ENCODE measurements at places on chromosomes 16 and 17.
A peak's percentile ranks its signal among the peaks of the same experiment; 100 is the strongest.

DNA sequence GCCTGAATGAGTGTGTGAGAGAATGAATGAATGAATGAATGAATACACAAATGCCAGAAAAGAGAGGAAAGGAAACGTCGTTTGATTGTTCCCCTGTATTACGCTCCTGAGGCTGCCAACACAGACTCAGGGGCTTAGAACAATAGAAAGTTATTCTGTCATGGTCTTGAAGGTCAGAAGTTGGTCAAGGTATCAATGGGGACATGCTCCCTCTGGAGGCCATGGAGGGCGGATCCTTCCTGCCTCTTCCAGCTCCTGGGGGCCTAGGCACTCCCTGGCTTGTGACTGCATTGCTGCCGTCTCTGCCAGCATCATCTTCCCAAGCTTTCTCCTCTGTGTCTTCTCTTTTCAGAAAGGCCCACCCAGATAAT lies 1.5 kb upstream of the SLC38A8 start:
- no peak for DNase-seq

- DNase-seq, result no peak
These were observed 10.0 kb downstream of the SOCS1 start for GRCh38 chr16:11245988-11246387.

DNA sequence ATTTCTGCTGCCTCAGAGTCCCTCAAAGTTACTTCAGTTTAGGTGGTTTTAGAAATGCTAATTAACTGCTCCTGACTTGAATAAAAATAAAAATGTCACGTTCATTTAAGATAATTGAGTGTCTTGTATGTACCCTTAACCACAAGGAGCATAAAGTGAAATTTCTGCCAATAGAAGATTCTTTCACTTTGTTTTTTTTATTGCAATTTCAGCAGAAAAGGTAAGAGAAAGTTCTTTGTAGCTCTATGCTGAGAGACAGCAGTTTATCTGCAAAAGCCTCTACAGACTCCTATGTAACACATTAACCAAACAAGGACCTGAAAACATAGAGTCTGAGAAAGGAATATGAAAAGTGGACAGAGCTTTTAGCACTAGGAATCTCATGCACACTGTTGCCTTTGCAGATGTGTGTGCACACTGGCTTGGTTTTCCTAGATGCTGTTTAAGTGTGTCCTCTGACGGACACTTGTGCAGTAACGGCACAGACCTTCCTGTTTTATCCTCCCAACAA lies 11.6 kb downstream of the ARHGAP44 start:
- DNase-seq, result no peak

GRCh38 chr17:31067691-31068184 lies 27.0 kb upstream of the NF1 start:
- no peak for DNase-seq

GRCh38 chr16:81273223-81273950 lies 34.9 kb downstream of the BCO1 start:
- DNase-seq, result no peak

GRCh38 chr16:19210968-19211367 lies 42.9 kb downstream of the SYT17 start:
- no peak for DNase-seq

DNA sequence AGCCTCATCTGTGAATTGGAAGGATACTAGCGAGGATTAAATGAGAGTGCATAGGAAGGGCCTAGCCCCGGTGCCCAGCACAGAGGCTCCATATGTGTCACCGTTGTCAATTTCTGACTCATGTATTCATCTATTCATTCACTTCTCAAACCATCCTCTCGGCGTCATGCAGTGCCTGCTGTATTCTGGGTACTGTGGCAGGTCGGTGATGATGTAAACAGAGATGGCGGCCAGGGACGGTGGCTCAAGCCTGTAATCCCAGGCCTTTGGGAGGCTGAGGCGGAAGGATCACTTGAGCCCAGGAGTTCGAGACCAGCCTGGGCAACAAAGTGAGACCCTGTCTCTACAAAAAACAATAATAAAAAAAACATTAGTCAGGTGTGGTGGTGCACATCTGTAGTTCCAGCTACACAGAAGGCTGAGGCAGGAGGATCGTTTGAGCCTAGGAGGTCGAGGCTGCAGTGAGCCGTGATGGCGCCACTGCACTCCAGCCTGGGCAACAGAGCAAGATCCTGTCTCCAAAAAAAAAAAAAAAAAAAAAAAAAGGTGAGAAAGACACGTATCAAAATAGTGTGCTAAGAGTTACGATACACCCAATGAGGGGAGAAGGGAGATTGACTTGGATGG lies 4.3 kb upstream of the PPP1R1B start:
- no peak for DNase-seq

- DNase-seq, result no peak
These were observed 1056.3 kb upstream of the EEF2KMT start for GRCh38 chr16:6153901-6154300.

DNA sequence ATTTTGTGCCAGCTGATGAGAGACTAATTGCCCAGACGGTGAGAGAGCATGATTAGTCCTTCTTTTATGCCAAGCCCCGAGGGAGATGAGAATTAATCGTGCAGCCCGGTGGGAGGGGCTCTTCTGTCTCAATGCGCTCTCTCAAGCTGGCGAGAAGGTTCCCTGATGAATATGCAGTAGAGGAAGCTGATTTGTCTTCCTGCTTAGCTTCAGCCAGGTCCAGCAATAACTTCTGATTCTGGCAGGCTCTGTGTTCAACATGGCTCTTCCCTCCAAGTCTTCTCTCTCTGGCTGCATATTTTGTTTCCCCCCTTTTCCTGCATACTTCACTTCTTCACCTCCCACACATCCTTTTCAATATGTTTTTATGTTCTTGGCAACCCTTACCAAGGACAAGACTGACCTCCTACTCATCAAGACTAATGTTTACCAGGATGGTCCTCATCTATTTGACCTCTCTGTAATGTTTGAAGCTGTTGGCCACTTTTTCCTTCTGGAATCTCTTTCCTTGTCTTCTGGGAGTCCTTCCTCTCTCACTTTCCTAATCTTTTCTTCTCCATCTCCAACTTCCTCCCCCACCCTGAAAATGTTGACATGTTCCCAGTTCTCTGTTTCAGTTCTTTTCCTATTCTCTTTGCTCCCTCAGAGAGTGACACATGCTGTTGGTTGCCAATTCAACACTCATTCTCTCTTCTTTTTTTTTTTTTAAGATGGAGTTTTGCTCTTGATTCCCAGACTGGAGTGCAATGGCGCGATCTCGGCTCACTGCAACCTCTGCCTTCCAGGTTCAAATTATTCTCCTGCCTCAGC lies 33.1 kb downstream of the ARL4D start:
- DNase-seq, result peak; percentile 7

GRCh38 chr16:47067203-47067602 lies 76.5 kb downstream of the NETO2 start:
- no peak for DNase-seq

GRCh38 chr17:44801880-44802279 lies 28.2 kb downstream of the GJC1 start:
- no peak for DNase-seq

DNA sequence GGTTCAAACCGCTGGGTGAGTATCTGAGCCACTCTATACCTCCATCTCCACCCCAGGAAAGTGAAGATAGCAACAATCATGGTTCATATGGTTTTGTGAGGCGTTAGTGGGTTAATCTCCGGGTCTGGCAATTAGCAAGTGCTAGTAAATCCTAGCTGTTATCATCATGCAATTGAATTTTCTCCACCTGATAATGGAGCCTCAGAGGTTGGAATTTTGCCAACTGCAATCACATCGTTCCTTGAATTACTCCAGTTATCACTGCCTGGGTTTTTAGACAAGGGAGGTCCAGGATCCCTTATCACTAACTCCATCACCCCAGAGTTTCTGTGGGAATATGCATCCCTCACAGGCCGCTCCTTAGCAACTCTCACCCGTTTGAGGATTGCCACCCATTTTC lies 311.5 kb downstream of the RBFOX1 start:
- DNase-seq, result no peak

GRCh38 chr17:74528491-74529199 lies 2.6 kb downstream of the CD300LB start:
- no peak for DNase-seq

DNA sequence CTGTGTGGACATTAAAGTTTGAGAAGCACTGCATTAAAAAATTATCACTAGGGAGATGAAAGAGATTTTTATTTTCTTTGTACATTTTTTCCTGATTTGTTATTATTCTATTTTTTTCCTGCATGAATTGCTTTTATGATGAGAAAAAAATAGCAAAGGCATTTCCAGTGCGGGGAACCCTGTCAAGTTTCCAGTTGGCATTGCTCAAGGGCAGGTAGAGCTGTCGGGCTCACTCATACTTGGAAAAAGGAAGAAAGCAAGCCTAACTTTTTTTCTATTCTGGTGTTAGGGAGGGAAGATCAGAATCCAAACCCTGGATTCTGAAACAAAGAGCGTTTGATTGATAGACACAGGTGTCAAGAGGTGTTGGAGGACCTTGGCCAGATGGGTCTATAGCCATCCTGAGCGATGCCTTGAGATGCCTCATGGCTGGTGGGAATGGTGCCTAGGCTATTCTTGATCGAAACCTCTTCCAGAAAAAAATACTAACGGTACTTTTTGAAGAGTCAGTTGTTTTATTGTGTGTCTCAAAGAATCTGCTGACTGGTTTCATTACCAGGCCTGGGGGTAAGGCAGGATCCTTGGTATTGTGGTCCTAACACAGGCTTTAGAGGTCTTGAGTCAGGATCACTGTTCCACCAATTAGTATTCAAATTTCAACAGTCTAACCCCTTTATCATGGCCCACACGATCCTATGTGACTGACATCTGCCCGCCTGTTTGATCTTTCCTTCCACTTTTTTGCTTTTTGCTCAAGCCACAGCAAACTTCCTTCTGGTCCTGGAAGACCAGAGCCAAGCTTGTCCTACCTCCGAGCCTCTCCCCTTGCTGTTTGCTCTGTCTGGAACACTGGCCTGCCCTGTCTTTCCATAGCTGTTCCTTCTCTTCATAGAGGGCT lies 20.1 kb downstream of the SNX29 start:
- DNase-seq, result no peak

DNA sequence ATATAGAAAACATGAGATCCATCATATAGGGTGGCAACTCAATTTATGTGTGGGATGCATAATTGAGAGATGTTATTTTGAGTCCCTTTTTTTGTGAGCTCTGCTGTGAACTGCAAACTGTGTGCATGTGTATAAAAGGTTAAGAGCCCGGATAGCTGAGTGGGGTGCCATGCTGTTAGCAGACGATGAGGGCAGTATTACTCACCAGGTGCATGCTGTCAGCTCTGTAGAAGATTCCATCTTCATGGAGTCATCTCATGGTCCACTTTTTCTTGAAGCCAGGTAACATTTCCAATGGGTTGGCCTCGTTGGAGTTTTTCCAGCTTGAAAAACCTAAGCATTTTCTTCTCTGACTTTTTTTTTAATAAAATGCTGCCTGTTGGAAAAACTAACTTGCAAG lies 43.0 kb upstream of the RHBDL3 start:
- DNase-seq, result no peak

DNA sequence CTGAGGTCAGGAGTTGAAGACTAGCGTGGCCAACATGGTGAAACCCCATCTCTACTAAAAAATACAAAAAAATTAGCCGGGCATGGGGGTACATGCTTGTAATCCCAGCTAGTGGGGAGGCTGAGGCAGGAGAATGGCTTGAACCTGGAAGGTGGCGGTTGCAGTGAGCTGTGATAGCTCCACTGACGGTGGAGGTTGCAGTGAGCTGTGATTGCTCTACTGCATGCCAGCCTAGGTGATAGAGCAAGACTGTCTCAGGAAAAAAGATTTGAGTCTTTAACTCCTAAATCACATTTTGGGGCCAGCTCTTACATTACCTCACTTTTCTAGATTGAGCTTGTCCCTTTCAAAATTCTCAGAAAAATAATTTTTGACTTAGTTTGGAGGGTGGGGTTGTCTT lies 15.2 kb downstream of the VMP1 start:
- no peak for DNase-seq

DNA sequence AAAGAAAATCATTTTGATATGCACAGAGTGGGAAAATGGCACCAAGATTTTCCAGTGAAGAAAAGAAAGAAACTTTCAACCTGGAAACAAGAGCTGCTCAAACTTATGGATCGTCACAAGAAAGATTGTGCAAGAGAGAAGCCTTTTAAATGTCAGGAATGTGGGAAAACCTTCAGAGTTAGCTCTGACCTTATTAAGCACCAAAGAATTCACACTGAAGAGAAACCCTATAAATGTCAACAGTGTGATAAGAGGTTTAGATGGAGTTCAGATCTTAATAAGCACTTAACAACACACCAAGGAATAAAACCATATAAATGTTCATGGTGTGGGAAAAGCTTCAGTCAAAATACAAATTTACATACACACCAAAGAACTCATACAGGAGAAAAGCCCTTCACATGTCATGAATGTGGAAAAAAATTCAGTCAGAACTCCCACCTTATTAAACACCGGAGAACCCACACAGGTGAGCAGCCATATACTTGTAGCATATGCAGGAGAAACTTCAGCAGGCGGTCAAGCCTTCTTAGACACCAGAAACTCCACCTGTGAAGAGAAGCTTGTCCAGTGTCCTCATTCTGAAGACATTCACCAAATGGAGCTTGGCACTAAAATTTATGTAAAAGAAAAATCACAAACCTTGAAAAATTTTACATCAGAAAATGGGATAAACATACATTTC lies 12.2 kb downstream of the ZNF75A start:
- no peak for DNase-seq

GRCh38 chr17:81097134-81097942 lies 62.4 kb downstream of the BAIAP2 start:
- no peak for DNase-seq

- DNase-seq, result no peak
These were observed 332.8 kb upstream of the ERCC4 start for GRCh38 chr16:13587181-13587580.

- no peak for DNase-seq
These were observed 89.1 kb downstream of the TBC1D16 start for GRCh38 chr17:79946352-79947231.

- DNase-seq, result no peak
These were observed 615 bp upstream of the SREBF1 start for GRCh38 chr17:17837380-17837821.

DNA sequence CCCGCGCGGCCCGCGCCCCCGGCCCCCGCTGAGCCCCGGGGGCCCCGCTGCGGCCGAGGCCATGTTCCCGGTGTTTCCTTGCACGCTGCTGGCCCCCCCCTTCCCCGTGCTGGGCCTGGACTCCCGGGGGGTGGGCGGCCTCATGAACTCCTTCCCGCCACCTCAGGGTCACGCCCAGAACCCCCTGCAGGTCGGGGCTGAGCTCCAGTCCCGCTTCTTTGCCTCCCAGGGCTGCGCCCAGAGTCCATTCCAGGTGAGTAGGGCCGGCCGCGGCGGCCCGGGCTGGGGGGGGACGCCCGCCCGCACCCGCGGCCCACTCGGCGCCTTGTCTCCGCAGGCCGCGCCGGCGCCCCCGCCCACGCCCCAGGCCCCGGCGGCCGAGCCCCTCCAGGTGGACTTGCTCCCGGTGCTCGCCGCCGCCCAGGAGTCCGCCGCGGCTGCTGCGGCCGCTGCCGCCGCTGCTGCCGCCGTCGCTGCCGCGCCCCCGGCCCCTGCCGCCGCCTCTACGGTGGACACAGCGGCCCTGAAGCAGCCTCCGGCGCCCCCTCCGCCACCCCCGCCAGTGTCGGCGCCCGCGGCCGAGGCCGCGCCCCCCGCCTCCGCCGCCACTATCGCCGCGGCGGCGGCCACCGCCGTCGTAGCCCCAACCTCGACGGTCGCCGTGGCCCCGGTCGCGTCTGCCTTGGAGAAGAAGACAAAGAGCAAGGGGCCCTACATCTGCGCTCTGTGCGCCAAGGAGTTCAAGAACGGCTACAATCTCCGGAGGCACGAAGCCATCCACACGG lies 504 bp downstream of the MAZ start:
- DNase-seq, result peak; percentile 57

All from NCI-H748 treated with DMSO at 0.1 percent for 48 hours (cell line).